ENCODE measurements at places on chromosomes 11 and 22.

- no peak for DNase-seq
These were observed 12.4 kb downstream of the PICK1 start for GRCh38 chr22:38069372-38070249.

DNA sequence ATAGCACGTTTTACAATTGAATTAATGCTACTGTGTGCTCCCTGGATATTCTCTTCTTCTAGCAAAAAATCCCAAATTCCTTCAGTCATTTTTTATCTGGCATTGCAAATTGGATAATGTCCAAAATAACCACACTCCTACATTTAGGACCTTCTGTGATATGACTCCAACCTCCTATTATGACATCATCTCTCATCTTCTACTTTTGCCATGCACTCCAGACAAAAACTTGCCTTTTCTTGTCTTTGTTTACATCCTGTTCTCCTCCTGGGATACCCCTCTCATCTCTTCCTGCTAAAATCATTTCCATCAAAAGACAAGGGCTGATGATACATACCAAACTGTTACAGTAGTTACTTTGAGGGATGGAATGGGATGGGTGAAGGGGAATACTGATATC lies 20.6 kb upstream of the TMEM218 start:
- no peak for DNase-seq

DNA sequence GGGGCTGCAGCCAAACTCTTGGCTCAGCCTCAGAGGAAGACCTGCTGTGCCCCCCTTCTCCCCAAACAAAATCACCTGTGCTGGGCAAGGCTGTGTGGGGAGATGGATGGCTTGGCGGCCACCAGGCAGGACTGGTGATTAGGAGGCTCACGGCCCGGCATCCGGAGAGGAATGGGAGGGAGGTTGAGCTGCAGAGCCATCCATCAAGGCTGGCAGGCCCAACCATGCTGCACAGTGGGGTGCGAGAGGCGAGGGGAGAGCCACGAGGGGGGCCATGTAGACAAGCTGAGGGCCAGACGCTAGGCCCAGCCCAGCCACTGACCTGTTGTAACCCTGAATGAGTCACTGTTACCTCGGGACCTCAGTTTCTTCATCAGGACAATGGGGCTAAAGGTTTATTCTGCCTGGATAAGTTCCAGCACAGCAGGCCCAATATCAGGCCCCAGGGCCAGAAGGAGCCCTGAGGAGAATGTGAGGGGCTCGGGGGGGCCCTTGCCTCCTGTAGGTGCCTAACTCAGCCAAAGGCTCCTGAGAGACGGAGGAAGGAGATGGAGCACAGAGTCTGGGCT lies 18.2 kb downstream of the PDE2A start:
- no peak for DNase-seq

DNA sequence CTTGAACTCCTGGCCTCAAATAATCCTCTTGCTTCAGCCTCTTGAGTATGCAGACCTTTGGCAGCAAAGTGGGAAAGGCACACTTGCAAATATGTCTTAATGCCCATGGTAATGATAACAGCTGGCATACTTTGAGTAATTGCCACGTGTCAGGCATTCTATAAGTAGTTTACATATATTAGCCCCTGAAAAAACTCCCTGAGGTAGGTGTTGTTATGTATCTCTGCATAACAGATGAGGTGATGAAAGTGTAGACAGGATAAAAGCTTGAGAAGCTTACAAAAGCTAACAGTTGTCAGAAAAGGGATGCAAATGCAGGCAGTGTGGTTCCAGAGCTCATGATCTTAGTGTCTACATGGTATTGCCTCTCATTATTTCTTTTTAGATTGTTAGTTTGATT lies 291.1 kb upstream of the C11orf87 start:
- DNase-seq = no peak

DNA sequence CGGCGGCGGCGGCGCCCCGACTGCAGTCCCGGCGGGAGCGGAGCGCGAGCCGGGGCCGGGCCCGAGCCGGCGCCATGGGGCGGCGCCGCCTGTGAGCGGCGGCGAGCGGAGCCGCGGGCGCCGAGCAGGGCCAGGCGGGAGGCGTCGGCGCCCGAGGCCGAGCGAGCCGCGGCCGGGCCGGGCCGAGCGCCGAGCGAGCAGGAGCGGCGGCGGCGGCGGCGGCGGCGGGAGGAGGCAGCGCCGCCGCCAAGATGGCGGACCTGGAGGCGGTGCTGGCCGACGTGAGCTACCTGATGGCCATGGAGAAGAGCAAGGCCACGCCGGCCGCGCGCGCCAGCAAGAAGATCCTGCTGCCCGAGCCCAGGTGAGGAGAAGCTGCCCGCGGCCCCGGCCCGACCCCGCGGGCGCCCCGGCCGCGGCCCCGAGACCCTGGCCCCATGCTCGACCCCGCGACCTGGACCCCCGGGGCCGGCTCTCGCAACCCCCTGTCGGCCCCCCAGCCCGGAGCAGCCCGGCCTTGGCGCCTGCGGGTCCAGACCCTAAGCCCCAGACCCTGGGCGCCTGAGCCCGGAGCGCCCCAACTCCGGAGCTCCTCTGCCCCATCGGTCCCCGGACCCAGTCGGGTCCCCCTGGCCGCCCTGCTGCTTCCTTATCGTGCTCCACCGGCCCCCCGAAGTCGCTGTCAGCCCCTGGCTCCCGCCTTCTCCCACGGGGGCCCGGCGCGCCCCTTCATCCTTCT lies at the start of gene GRK2:
TSS of gene GRK2 (plus strand) at position 25 of the 739 bp plus-strand sequence. CDS start at position 252, 227 bp downstream.
- DNase-seq = no peak

GRCh38 chr22:30871391-30872284 lies 96.9 kb downstream of the MORC2 start:
- DNase-seq = no peak

GRCh38 chr11:57700425-57700824 lies 11.6 kb downstream of the MED19 start:
- DNase-seq = no peak

GRCh38 chr22:47515384-47516125 lies 753.1 kb downstream of the TBC1D22A start:
- DNase-seq = no peak

GRCh38 chr22:35538801-35539321 lies 1.8 kb upstream of the RASD2 start:
- no peak for DNase-seq

DNA sequence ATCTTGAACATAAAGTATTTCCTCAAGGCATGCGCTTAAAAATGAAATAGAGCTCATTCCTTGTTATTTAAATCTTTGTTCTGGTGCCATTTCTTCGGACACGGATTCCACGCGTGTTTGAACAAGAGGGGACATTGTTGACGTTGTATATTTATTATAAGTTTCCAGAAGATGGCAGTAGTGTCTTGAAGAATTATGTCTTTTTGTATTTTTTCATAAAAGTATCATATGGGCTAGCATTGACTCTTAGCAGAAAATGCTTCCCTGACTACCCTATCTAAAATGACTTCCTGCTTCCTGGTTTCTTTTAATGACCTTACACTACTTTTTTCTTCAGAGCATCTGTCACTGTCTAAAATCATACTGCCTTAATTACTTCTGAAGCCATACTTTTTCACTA lies 20.4 kb downstream of the BIRC2 start:
- DNase-seq = no peak

DNA sequence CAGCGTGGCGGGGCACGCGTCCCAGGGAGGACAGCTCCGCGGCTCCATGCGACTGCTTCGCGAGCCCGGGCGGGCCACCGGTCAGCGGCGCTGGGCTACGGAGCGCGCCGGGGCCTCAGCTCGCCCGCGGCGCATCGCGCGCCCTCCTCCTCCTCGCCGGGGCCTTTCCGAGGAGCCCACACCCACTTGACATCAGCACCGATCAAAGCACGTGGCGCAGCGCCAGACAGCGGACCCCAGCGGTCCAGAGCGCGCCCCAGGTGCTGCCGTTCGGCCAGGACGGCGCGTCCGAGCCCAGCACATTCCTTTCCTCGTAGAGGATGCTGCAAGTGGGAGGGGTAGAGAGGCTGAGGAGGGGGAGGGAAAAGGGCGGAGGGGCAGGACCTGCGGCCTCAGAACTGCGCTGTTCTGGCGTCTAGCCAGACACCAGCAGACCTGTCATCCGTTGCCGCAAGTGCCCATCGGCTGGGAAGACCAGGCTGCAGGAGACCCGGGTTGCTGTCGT lies 88.6 kb downstream of the PLEKHA7 start:
- no peak for DNase-seq

GRCh38 chr22:43308060-43308830 lies 34.9 kb downstream of the SCUBE1 start:
- DNase-seq = no peak

- no peak for DNase-seq
These were observed 1.8 kb downstream of the ADSL start for GRCh38 chr22:40348025-40348658.

GRCh38 chr11:44944853-44945235 lies 5.8 kb downstream of the TP53I11 start:
- DNase-seq = no peak

DNA sequence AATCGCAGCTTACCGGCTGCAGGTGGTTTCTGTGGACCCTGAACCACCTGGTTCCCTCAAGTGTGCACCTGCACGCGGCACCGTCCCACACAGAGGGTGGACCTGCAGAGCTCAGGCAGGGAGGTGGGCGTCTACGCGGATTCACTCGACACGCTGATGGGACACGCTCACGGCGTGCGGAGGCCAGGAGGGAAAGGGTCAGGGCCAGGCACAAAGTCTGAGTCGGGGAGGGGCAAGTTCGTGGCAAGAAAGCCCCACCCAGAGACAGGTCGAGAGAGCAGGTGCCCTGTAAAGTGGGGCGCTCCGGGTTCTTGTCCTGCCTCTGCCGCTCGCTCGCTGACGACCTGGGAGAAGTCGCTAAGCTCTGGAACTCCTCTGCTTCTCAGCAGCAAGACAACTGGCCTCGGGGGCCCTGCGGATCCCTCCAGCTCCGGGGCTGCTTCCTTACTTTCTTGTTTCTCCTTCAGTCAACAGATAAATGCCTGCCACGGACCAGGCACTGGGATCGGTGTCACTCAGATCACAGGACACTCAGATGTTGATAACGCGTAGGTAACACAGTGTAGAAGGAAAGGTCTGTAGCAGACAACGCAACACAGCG lies 72.4 kb upstream of the NUP50 start:
- no peak for DNase-seq

GRCh38 chr11:132777067-132777975 lies 755.0 kb downstream of the OPCML start:
- no peak for DNase-seq

DNA sequence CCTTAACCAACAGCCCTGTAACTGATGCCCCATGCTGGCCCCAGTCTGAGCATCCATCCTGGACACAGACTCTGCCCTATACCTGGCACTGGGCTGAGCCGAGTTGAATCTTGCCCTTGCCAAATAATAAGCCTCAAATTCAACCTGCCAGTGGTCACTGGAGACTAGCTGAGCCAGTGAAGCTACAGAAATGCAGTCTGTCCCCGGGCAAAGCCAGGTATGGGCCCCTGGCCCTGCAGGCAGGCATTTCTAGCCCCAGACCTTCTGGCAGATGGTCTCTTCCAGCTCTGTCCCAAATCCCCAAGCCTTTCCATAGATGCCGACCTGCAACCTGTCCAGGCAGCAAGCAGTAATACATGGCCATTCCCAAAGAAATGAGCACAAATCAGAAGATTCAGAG lies 4.7 kb downstream of the CLPB start:
- DNase-seq = no peak

DNA sequence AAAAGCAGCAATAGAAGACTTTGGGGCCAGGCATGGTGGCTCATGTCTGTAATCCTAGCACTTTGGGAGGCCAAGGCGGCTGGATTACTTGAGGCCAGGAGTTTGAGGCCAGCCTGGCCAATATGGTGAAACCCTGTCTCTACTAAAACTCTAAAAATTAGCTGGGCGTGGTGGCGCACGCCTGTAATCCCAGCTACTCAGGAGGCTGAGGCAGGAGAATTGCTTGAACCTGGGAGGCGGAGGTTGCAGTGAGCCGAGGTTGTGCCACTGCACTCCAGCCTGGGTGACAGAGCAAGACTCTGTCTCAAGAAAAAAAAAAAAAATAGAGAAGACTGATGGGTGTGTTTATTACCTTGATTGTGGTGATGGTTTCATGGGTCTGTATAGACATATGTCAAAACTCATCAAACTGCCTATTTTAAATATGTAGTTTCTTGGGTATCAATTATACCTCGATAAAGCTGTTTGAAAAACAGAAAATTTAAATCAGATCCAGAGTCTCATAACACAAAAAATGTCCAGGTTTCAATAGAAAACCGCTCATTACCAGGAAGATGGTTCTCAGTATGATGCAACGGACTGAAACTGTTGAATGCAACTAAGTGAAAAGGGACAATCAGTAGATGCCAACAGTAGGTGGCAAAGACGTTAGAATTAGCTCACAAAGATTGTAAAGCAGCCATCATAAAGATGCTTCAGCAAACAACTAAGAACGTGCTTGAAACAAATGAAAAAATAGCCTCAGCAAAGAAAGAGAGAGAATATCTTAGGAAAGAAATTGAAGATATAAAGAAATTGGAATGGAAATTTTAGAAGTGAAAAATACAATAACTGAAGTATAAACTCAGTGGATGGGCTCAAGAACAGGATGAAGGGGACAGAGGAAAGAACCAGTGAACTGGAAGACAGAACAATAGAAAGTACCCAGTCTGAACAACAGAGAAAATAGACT lies 33.1 kb upstream of the SEPTIN5 start:
- DNase-seq = no peak

DNA sequence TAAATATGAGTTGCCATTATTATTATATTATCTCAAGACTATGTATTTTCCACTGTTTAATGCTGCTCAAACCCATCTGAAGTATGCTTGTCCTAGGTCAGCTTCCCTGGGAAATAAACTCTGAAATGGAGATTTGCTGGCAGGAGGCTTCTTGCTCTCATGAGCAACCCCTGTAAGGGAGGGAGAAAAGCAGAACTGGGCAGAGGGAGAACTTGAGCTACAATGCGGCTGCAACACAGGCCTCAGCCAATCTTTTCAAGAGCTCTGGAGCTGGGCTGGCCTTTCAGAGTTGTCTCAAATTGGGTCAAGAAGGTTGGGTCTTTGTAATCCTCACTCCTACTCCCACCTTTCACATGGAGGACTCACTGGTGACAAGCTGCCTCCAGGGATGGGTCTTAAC lies 412.6 kb downstream of the TENM4 start:
- no peak for DNase-seq

DNA sequence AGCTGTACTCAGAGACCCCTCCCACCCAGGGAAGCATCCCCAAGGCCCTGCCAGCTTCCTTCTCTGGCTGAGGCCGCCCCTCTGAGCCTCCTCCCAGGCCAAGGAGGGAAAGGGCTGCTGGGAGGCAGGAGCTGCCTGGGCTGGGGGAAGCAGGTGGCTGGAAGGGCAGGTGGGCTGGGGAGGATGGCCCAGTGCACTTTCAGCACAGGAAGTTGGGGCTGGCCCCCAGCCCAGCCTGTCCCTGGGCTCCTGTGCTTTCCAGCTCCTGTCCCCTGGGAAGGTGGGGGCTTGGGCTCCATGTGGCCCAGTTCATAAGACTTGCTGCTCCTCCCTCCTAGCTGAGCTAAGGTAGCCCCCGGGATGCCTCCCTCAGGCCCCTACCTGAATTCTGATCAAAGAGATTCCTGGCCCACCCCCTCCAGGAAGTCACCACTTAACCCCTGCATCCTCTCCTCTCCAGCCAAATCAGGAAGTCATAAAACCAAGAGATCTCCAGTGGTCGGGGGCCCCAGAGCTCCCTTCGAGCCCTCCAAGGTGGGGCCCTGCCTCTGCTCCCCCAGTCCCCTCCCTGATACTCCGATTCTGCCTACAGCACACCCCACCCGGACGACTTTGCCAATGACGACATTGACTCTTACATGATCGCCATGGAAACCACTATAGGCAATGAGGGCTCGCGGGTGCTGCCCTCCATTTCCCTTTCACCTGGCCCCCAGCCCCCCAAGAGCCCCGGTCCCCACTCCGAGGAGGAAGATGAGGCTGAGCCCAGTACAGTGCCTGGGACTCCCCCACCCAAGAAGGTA lies 4.9 kb downstream of the PPP1CA start:
- no peak for DNase-seq

GRCh38 chr11:67240576-67241389 lies 25.5 kb upstream of the GRK2 start:
- no peak for DNase-seq
